A549 treated with ZK216348 at 1 μM for 4 hours (cell line): ENCODE measurements at places on chromosomes 3 and 15. TPM values are rescaled to one million over a fixed set of nuclear protein-coding genes. Genes with fewer than 3 reads are reported as not detected.

LMAN1L gene
- not detected in 5 replicates for total RNA-seq

HYAL2 gene
- 14.7 to 31.6 TPM (median 29.4 TPM) in 5 replicates for total RNA-seq

LRTM1 gene
- total RNA-seq: not detected in 5 replicates

RBMS3 gene
- 0.47 to 1.1 TPM (median 0.56 TPM) in 5 replicates for total RNA-seq

LRRN1 gene
- not detected in 5 replicates for total RNA-seq

GATA2 gene
- 3.5 to 5.0 TPM (median 4.8 TPM) in 5 replicates for total RNA-seq

UBA5 gene
- total RNA-seq: 21.4 to 28.7 TPM (median 26.6 TPM) in 5 replicates

DNAJC13 gene
- total RNA-seq: 11.8 to 15.1 TPM (median 13.0 TPM) in 5 replicates

SCAANT1 gene
- not detected in 5 replicates for total RNA-seq

CFAP91 gene
- 0.12 to 1.4 TPM (median 0.57 TPM) in 5 replicates for total RNA-seq

FILIP1L gene
- total RNA-seq: 0.11 to 0.27 TPM (median 0.18 TPM) in 4 of 5 replicates, not detected in the other

CHCHD4 gene
- 34.7 to 43.7 TPM (median 38.3 TPM) in 5 replicates for total RNA-seq

TMEM158 gene
- total RNA-seq: 9.1 to 21.3 TPM (median 15.9 TPM) in 5 replicates

MYRIP gene
- not detected in 5 replicates for total RNA-seq

LAMB2 gene
- total RNA-seq: 60.1 to 124 TPM (median 114 TPM) in 5 replicates

MUSTN1 gene
- 0.44 TPM in 1 of 5 replicates, not detected in the others for total RNA-seq

THOC7 gene
- 53.1 to 102 TPM (median 56.5 TPM) in 5 replicates for total RNA-seq

ZFYVE19 gene
- total RNA-seq: 11.6 to 20.5 TPM (median 16.4 TPM) in 5 replicates

TNNC1 gene
- 0.87 to 2.3 TPM (median 1.2 TPM) in 5 replicates for total RNA-seq

FSTL1 gene
- 40.6 to 76.2 TPM (median 67.2 TPM) in 5 replicates for total RNA-seq

ETV5 gene
- 26.1 to 28.6 TPM (median 28.6 TPM) in 5 replicates for total RNA-seq

GHSR gene
- total RNA-seq: not detected in 5 replicates

PIF1 gene
- total RNA-seq: 11.6 to 25.2 TPM (median 19.5 TPM) in 5 replicates

PLA2G4D gene
- not detected in 5 replicates for total RNA-seq

ETFA gene
- 238 to 274 TPM (median 246 TPM) in 5 replicates for total RNA-seq
